ENCODE measurements at places on chromosomes 2 and 18. TPM values are rescaled to one million over a fixed set of nuclear protein-coding genes. Genes with fewer than 3 reads are reported as not detected.

The ADRA2B gene
- not detected for total RNA-seq

The FEV gene
- not detected for total RNA-seq

The PUM2 gene
- 67.0 TPM for total RNA-seq

The FN1 gene
- total RNA-seq, result 5,127 TPM

The CMPK2 gene
- total RNA-seq, result not detected

The CAVIN2 gene
- total RNA-seq, result 15.2 TPM

The UGT1A10 gene
- total RNA-seq, result not detected

The IL36RN gene
- total RNA-seq, result not detected

The SIGLEC15 gene
- 1.2 TPM for total RNA-seq

The ASXL3 gene
- not detected for total RNA-seq

The SERPINB12 gene
- total RNA-seq, result not detected

The IL36B gene
- total RNA-seq, result not detected

The PSD4 gene
- total RNA-seq, result 0.78 TPM

The MROH2A gene
- total RNA-seq, result not detected

The HOXD9 gene
- total RNA-seq, result 3.2 TPM

The SKOR2 gene
- not detected for total RNA-seq

The IL37 gene
- not detected for total RNA-seq

The RGPD3 gene
- total RNA-seq, result 0.09 TPM

The SLC23A3 gene
- 1.5 TPM for total RNA-seq

The PID1 gene
- 7.0 TPM for total RNA-seq

The TSPYL6 gene
- not detected for total RNA-seq

The ECEL1 gene
- total RNA-seq, result not detected

The ASNSD1 gene
- 36.4 TPM for total RNA-seq

The TMEM247 gene
- total RNA-seq, result not detected
